Activated CD8-positive, alpha-beta memory T cell treated with anti-CD3 and anti-CD28 coated beads, Interleukin-2, amount 50 U/mL, for 48 hours (primary cell): ENCODE measurements at places on chromosomes 2 and 18.

- no peak for DNase-seq
Observed at GRCh38 chr18:60215432-60215831, 157.1 kb downstream of the MC4R start.

- no peak for DNase-seq
Observed at GRCh38 chr2:30761226-30761625, 46.0 kb downstream of the CAPN13 start.

DNA sequence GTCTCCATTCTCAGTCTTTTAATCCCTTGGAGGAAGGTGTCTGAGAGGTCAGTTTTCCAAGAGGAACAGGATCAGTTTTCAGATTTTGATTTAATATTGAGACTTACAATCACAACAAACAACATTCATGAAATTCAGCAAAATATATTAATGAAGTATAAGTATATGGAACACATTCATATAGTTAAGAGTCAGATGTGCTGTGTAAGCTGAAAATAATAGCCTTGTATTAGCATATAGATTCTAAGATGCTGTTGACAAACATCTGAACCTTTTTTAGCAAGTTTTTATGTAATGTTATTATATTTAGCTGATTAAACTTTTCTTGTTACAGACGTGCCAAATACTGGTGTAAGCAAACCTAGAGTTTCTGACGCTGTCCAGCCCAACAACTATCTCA lies 163.9 kb downstream of the PKP4 start:
- no peak for DNase-seq

- no peak for DNase-seq
Observed at GRCh38 chr2:172089005-172089504, 3.7 kb downstream of the DLX1 start.

DNA sequence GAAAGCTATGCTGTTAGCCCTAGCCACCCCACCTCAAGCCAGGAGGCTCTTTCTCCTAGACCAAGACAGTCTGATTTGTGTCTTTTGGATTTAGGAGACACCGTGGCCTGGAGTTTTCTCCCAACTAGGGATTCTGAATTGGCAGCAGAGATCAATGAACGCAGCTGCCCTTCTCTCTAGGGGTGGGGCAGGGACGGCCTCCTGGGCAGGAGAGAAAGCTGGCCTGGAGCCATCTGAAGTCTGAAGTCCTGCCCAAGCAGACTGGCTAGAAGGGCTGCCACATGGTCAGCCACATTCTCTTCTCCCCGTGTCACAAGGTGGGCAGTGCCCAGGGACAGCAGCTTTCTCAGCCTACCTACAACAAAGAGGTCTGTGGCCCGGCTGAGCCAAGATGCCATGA lies 45.1 kb downstream of the PIEZO2 start:
- no peak for DNase-seq

GRCh38 chr2:19702267-19702666 lies 199.5 kb downstream of the TTC32 start:
- DNase-seq: no peak

DNA sequence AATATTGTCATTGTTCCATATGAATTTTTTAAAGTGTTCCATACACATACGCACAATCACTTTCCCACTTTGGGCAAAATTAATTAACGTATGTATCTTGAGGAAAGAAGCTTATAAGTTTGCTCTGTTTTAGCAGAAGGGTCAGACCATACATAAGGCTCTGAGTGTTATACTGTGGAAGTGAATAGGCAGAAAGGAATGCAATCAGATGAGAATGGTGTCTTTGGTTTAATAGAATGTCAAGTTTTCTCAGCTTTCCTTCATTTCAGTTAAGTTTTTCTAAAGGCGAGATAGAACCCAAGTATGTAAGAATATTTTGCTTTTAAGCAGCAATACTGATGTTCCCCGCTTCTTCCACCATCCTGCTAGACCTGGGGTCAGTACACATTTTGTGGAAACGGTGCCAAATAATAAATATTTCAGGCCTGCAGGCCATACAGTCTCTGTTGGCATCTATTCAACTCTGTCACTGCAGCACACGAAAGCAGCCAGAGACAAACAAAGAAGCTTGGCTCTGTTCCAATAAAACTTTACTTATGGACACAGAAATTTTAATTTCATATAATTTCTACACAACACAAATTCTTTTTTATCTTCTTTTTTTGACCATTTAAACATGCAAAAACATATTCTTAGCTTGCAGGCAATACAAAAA lies 100.6 kb downstream of the UPP2 start:
- no peak for DNase-seq

GRCh38 chr2:39642051-39642718 lies 23.5 kb upstream of the TMEM178A start:
- DNase-seq: no peak
